ENCODE measurements at places on chromosomes 2 and 18.

DNA sequence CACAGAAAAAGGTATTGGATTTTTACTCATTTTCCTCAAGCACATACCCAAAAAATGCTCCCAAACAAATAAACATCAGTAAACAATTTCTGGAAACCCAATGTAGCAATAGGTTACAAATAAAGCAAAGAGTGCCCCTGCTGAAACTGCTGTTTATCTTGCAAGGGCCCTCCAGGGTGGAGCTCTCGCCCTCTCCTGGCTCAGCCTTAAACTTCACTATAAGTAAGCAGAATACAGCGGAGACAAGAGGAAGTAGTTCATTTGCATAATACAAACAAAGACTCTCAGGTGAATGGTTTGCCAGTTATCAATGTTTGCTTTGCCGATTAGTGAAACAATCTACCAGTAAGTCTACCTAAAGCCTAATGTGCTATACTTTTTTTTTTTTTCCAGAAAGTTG, 437.6 kb downstream of the DLGAP1 start:
- DNase-seq = no peak

DNA sequence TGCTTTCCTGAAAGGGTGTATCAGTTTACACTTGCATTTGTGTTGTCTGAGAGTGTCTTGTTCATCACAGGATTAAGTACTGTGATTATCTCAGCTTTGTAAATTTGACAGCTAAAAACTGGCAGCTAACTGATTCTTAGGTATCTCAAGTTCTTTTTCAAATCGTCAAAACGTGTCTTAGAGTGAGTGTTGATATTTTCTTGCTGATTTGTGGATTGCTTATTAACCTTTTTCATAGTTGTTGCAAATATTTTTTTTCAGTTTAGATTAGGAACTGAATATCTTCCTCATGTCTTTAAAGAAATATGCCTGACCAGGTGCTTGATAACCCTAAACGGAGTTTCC, 41.9 kb downstream of the LRRFIP1 start:
- DNase-seq = no peak

- no peak for DNase-seq
These were observed 270.2 kb upstream of the RAB6C start for GRCh38 chr2:129709001-129709955.

- DNase-seq = peak; percentile 100
These were observed 520 bp downstream of the SAP130 start for GRCh38 chr2:128027278-128027800.

DNA sequence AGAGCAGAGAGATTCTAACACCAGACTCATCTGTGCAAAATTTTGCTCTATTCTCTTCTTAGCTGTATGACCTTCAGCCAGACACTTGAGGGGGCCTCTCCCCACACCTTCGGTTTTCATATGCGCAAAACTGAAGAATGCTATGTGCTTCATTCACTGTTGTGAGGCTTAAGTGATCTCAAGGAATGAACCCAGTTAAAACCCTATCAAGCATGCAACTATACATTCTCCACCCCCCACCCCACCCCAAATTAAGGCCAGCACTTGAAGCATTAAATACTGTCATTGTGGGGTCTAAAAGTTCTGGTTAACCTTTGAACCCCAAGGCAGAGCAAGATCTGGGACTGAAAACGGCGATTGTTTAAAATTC, 10.0 kb downstream of the PCARE start:
- DNase-seq = no peak

- DNase-seq = no peak
These were observed 137.1 kb downstream of the LCLAT1 start for GRCh38 chr2:30584116-30584515.

GRCh38 chr2:69191634-69192033, 178.7 kb downstream of the ANTXR1 start:
- DNase-seq = no peak

DNA sequence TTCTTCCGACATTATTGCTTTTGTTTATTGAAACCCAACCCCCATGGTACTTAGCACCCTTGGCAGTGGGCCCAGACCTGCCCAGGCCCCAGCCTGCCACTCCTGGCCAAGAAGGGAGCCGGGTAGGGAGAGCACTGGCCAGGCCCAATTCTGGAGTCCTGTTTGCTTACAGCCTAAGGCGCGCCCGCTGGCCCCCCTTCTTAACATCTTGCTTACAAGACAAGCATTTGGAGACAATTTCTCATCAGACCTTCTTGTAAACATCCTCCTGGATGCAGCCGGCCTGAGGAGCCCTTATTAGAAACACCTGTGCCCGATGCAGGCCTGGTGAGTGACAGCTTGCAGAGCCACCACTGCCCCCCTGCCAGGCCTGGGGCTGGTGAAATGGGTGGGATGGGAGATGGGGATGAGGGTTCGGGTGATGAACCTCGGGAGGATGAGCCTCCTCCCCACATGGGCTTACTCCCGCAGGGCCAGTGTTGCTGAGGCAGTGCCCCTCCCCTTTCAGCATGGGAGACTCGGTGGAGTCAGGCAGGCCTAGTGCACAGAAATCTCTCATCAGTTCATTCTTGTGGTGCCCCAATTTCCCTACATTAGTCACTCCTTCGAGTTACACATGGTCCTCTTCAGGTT, 217.5 kb downstream of the CYP26B1 start:
- DNase-seq = no peak

DNA sequence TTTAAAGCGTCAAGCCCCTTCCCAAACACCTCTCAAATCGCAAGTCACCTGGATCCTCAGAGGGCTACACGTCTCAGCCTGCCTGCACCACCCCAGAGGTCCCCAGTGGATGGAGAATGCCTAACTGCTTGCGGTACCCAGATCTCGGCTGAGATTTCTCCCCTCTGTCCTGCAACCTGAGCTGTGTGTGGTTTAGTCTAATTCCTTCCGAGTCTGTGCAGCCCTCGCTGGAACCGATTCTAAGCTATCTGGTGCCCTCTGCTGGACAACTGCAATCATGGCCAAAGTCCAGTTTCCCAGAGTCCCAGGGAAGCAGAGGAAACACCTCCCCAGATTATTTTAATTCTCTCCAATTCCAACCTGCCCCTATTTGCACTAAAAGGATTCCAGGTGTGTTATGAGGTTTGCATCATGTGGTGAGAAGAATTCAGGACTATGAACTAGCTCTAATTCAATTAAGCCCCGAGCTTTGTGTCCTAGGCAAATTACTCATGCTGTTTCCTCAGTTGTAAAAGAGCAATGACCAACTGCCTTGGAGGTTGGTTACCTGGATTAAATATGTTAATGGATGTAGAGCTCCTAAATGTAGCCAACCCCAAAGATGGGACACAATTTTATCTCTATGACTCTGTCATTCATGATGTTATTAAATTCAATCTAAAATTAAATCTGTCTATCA, 276.1 kb upstream of the NCKAP5 start:
- DNase-seq = peak; percentile 20

DNA sequence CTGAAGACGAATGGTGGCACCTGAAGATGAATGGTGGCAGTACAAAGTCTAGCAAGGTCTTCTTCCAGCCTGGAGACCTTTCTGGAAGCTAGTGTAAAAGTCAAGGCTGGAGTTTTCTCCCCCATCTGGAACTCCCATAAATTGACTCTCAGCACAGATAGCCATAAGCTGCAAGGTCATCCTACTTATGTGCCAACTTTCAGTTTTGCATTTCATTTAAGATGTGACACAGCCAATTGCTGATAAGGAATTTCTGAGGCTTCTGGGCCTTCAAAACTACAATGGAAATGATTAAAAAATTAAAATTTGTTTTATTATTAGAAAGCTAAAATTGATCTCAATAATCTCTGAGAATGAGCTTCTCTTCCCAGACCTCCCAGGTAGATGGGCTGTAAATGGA, 10.2 kb downstream of the XDH start:
- DNase-seq = no peak

GRCh38 chr2:102350137-102350793, 5.3 kb upstream of the IL18R1 start:
- DNase-seq = no peak

DNA sequence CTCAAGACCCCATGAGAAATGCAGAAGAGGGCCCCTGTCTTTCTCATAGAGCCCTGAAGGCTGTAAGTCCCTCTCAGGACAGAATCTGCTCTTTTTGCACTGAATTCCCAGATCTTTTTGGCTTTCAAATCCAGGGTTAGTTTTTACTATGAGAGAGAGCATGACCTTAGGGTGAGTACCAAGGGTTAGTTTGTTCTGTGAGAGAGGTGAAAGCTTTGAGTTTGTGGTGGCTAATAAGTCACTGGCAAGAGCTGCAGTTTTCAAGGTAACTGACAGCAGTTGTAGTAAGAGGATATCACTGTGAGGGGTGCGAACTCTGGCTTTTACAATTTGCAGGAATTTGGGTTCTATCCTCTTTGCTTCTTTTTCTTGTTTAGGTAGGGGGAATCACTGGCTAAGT, 248.4 kb upstream of the KCNH7 start:
- DNase-seq = no peak

DNA sequence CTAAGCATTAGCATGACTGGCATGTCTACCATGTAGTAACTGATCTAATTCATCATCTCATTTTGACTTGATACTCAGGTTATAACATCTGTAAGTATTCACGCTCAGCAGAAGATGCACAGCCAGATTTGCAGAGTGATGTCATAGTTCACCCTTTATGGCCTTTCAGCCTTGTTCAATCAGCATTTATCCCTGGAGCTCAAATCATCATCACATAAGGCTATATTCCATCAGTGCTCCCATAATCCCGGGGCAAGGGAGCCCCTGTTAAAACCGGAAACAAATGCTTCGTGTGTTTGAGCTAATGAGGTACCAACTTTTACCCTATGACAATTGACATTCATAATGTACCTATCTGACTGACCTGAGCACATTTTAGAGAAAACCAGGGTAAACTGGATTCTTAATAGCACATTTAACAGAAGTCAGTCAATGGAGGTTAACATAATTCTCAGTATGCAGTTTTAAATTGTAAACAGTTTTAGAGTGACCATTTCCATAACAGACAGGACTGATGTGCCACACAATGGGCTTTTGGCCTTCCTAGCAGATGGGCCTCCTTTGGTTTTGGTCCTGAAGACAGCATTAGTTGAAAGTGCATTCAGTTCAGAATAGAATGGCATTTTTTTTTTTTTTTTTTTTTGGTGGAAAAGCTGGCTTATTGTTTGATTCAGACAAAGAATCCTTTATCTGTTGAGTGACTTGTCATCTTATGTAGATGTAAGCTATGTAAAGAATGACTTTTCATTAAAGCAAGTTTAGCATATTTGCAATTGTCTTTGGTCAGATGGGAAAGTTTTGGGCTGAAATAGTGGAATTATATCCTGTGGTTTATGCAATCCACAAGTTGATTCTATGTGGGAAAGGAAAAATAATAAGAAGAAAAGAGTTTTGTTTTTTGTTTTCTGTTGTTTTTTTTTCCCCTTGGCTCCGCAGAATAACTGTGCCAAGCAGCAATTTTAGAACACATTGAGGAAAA, 866.0 kb upstream of the ACVR2A start:
- no peak for DNase-seq

- DNase-seq = no peak
These were observed 110.3 kb downstream of the SMAD7 start for GRCh38 chr18:48840491-48840877.

DNA sequence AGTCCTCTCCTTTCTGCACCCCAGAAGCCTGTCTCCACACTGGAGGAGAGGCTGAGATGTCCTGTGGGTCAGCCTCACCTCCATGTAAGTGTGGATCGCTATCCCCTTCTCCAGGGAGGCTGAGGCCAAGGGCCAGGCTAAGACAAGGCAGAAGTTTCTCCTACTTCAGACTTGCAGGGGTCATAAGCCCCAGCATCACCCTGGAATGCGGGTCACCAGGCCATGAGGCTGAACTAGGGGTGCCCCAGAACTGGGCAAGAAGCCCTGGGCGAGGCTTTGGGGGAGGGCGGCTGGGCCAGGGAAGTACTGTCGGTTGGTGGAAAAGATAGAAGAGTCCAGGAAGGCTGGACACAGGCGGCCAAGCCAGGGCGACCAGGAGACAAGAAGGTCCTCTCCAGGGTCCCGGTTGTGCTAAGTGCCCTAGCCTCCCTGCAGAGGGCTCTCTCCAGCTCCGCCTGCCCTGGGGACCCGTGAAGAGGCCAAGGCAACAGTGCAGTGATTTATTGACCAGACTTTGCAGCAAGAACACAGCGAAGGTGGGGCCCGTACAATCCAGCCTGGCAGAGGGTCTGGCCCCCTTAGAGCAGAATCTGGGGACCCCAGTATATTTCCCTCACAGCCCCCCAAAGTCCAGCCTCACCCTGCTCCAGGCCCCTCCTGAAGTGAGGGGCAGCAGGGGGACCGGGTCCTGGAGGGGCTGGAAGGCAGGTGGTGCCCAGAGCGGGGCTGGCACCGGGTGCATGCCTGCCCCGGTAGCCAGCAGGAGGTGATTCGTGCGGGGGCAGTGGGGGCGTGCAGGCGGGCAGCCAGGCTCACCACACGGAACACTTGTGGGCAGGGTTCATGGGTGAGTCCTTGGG, 8.1 kb downstream of the ECEL1 start:
- no peak for DNase-seq

GRCh38 chr2:160351956-160352355, 141.7 kb downstream of the RBMS1 start:
- no peak for DNase-seq

GRCh38 chr18:79248495-79249060, 147.2 kb upstream of the NFATC1 start:
- no peak for DNase-seq

- DNase-seq = no peak
These were observed 21.8 kb downstream of the TMEM182 start for GRCh38 chr2:102783506-102784183.

DNA sequence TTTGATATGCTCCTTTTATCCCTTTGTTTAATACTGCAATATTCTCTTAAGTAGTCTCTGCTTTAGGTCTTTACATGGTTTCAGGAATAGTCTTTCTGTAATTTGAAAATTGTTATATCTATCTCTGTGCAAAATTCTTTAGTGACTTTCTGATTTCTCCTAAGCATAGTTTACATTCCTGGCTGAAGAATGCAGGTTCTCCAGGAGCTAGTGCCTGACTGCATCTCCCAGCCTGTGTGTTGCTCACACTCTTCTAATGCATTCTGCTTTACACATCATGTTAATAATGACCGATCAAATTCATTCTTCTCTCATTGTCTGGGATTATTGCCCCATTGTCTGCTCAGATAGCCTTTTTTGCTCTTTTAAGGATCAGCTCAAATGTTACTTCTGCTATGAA, 1349.2 kb downstream of the DSC3 start:
- no peak for DNase-seq

- no peak for DNase-seq
These were observed 657.3 kb upstream of the LINC00305 start for GRCh38 chr18:64806232-64806631.

- DNase-seq = no peak
These were observed 126.5 kb downstream of the INO80D start for GRCh38 chr2:205959521-205959920.

Data from CD4-positive, alpha-beta T cell treated with Interferon gamma for 1 hour (primary cell).